ENCODE measurements at places on chromosomes 11 and 22. TPM values are rescaled to one million over a fixed set of nuclear protein-coding genes. Genes with fewer than 3 reads are reported as not detected.

The BET1L gene
- total RNA-seq: 45.5 TPM

The LMO2 gene
- total RNA-seq: 2.7 TPM

The APLNR gene
- 0.37 TPM for total RNA-seq

The PKDREJ gene
- not detected for total RNA-seq

The CLDN5 gene
- 7.4 TPM for total RNA-seq

The CAPN5 gene
- 45.0 TPM for total RNA-seq

The RCOR2 gene
- total RNA-seq: 286 TPM

The CPT1A gene
- total RNA-seq: 4.1 TPM

GRCh38 chr11:102981324-102981910, 25.9 kb upstream of the MMP13 start:
- H3K4me3 ChIP-seq: no peak overlapping the region
- H3K4me1 ChIP-seq: no peaks in the 10 kb centered on the region
- no peak for DNase-seq
- H3K27ac ChIP-seq: no peak overlapping the region
- H3K36me3 ChIP-seq: no peaks in the 10 kb centered on the region
- peaks cover 3% of the 10 kb centered on the region for H3K27me3 ChIP-seq

GRCh38 chr22:29298641-29299040, 7.8 kb upstream of the GAS2L1 start:
- H3K27ac ChIP-seq: peak overlapping the region; percentile 28
- H3K4me3 ChIP-seq: no peak overlapping the region
- no peak for DNase-seq
- H3K36me3 ChIP-seq: no peaks in the 10 kb centered on the region

DNA sequence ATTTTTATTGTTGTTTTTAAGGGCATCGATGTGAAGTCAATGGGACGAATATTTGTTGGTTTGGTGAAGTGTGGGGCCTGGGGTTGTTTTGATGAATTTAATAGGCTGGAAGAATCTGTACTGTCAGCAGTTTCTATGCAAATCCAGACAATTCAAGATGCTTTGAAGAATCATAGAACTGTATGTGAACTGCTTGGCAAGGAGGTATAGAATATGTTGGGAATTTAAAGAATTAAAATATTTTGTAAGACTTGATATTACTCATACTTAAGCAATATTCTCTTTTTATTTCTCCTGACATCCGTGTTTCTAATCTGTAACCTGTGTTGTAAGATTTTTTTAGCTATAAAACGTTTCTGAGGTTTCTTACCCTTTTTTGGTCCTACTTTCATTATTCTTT, 61.6 kb downstream of the DYNC2H1 start:
- H3K27me3 ChIP-seq: no peaks in the 10 kb centered on the region
- DNase-seq: no peak
- H3K27ac ChIP-seq: no peak overlapping the region
- no peaks in the 10 kb centered on the region for H3K36me3 ChIP-seq
- H3K4me1 ChIP-seq: no peaks in the 10 kb centered on the region

GRCh38 chr11:66317723-66318599, 1.1 kb upstream of the CD248 start:
- peak overlapping the region; percentile 74 for H3K4me3 ChIP-seq
- H3K4me1 ChIP-seq: peaks cover 40% of the 10 kb centered on the region
- peaks cover 19% of the 10 kb centered on the region for H3K27me3 ChIP-seq
- peak overlapping the region; percentile 96 for H3K27ac ChIP-seq
- H3K36me3 ChIP-seq: no peaks in the 10 kb centered on the region
- DNase-seq: peak; percentile 71

- no peaks in the 10 kb centered on the region for H3K36me3 ChIP-seq
- peaks cover 7% of the 10 kb centered on the region for H3K27me3 ChIP-seq
- H3K4me1 ChIP-seq: peaks cover 1% of the 10 kb centered on the region
- peak; percentile 12 for DNase-seq
- no peak overlapping the region for H3K4me3 ChIP-seq
These were observed 23.7 kb downstream of the SLC37A2 start for GRCh38 chr11:125086633-125087296.

GRCh38 chr11:134261626-134262488, 8.5 kb downstream of the ACAD8 start:
- H3K27ac ChIP-seq: no peak overlapping the region
- no peaks in the 10 kb centered on the region for H3K4me1 ChIP-seq
- no peak overlapping the region for H3K4me3 ChIP-seq
- H3K36me3 ChIP-seq: no peaks in the 10 kb centered on the region
- no peaks in the 10 kb centered on the region for H3K27me3 ChIP-seq

DNA sequence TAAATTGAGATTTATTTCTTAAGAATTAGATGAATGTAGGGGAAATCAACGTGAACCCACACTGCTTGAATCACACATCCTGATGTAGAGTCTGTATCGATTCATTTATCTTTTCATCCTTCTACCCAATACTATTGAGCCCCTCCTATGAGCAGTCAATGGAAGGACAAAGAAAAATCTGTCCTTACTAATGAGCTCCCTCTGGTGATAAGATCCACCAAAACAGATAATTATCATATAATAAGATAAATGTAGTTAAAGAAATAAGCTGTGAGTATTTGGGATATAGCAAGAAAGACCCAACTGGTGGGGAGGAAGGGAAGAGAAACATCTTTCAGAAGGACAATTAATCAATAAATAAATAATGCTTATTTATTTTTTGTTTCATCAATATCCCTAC, 385.1 kb upstream of the CCDC90B start:
- H3K36me3 ChIP-seq: no peaks in the 10 kb centered on the region
- H3K27ac ChIP-seq: no peak overlapping the region
- DNase-seq: no peak
- no peaks in the 10 kb centered on the region for H3K4me1 ChIP-seq

- peaks cover 6% of the 10 kb centered on the region for H3K4me1 ChIP-seq
- H3K4me3 ChIP-seq: no peak overlapping the region
- no peak overlapping the region for H3K27ac ChIP-seq
- no peaks in the 10 kb centered on the region for H3K36me3 ChIP-seq
These were observed 2.6 kb downstream of the TBC1D10A start for GRCh38 chr22:30324014-30324730.

DNA sequence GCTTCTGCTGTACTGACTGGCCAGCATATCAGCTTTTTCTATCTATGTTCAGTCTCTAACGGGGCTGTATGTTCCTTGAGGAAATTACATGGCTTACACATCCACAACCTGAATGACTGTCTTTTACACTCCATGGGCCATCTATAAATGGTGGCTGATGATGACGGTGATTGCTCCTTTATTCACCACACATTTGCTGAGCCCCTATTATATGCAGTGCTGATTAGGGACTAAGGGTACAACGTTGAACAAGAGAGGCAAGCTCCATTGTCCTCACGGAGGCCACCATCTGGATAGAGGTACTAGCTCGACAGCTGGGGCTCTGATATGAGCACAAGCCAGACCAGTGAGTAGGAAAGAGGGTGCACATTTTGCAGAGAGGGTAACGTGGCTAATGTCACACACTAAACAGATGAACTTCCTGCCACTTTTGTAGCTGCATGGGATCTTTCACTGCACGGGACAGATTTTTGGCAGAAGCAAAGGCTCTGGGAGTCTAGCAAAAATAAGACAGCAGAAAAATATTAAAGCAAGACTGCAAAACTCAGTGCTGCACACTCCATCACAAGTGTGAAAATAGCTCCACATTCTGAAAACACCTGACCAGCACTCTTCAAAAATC, 30.6 kb downstream of the DRD2 start:
- H3K36me3 ChIP-seq: no peaks in the 10 kb centered on the region
- H3K27ac ChIP-seq: peak overlapping the region; percentile 81
- H3K27me3 ChIP-seq: peaks cover 12% of the 10 kb centered on the region
- H3K4me1 ChIP-seq: peaks cover 81% of the 10 kb centered on the region
- no peak for DNase-seq
- H3K4me3 ChIP-seq: peak overlapping the region; percentile 22

DNA sequence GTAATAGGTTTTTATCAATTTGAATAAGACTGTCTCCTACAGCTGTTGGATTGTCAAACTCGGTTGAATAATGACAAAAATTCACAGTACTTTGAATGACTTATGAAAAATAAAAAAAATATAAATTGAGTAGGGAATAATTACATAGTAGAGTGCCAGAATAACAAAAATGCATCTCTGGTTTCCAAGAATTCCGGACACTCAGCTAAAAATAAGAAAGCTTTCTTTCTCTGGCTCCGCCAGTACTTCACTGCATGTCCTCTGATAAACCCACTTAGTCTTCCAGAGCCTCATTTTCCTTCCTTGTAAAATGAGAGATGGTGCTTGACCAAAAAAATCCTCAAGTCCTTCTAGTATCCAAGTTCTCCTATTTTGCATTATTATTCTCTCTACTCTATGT, 374.6 kb upstream of the LUZP2 start:
- no peaks in the 10 kb centered on the region for H3K36me3 ChIP-seq
- no peak overlapping the region for H3K4me3 ChIP-seq
- H3K27me3 ChIP-seq: peaks cover 2% of the 10 kb centered on the region
- no peak for DNase-seq

DNA sequence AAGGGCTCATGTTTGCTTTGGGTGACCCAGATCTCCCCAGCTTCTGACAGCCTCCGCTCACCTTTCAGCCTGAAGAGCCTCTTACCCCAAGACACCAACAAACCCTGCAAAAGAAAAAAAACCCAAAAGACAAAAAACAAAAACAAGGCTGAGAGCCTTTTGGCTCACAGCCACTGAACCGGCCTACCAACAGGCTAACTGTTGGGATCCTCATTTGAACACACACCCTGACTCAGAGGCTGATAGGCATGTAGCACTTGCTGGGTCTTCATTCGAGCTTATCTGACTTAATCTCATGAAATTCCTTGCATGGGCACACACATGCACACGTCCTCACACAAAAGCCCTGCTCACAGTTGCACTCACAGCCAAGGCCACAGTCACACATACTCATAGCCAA, 22.9 kb upstream of the TSKU start:
- H3K36me3 ChIP-seq: peaks cover 2% of the 10 kb centered on the region
- peaks cover 5% of the 10 kb centered on the region for H3K27me3 ChIP-seq
- no peak overlapping the region for H3K4me3 ChIP-seq
- DNase-seq: no peak
- H3K4me1 ChIP-seq: peaks cover 3% of the 10 kb centered on the region

- peaks cover 3% of the 10 kb centered on the region for H3K4me1 ChIP-seq
- no peaks in the 10 kb centered on the region for H3K36me3 ChIP-seq
- peak overlapping the region; percentile 11 for H3K4me3 ChIP-seq
- no peaks in the 10 kb centered on the region for H3K27me3 ChIP-seq
- no peak overlapping the region for H3K27ac ChIP-seq
These were observed 1.6 kb upstream of the CTR9 start for GRCh38 chr11:10749476-10749875.

- H3K27ac ChIP-seq: peak overlapping the region; percentile 44
- peaks cover 7% of the 10 kb centered on the region for H3K36me3 ChIP-seq
- peaks cover 4% of the 10 kb centered on the region for H3K27me3 ChIP-seq
- no peak overlapping the region for H3K4me3 ChIP-seq
- H3K4me1 ChIP-seq: peaks cover 7% of the 10 kb centered on the region
These were observed 356.9 kb downstream of the LARGE1 start for GRCh38 chr22:33563220-33563964.

DNA sequence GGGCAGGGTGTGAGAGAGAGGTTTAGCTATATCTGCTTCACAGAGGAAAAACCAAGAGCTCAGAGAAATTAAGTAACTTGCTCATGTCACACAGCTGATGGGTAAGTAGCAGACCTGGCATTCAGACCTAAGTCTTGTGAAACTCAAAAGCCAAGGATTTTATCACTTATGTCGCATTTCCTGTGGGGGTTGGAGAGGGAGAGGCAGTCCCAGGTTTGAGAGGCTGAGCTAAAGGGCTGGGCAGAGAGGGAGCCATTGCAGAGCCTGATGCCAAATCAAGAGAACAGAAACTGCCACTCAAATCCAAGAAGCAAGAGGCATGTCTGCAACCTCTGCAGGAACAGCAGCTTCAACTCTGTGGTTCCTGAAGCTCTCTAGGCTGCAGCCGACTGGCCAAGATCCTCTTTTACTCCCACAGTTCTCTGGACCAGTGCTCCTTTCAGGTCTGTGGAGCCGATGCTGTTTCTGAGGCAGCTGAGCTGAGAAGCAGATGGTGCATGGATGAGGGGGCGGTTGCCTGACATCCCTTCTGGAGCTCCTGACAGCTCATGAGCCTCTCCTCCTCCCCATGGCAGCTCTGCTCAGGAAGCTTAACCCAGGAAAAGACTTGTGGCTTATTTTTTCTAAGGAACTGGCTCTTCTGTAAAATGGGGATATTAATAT, 47.6 kb upstream of the NAV2 start:
- H3K4me1 ChIP-seq: peaks cover 24% of the 10 kb centered on the region
- peaks cover 4% of the 10 kb centered on the region for H3K27me3 ChIP-seq

GRCh38 chr11:113274713-113275582, 39.4 kb upstream of the TTC12 start:
- peaks cover 26% of the 10 kb centered on the region for H3K4me1 ChIP-seq
- H3K36me3 ChIP-seq: peaks cover 17% of the 10 kb centered on the region

DNA sequence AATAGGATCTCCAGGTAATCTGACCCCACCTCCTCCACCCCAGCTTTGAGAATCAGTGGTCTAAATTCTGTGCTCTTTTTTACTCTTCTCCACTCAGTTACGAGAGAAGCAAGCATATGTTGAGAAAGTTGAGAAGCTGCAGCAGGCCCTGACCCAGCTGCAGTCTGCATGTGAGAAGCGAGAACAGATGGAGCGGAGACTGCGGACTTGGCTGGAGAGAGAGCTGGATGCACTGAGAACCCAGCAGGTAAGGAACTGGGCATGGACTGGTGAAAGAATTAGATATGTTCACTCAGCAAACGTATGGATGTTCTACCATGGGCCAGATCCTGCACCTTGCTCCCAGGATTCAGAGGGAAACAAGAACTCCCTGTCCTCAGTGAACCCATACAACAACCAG, 85.7 kb downstream of the AMOTL1 start:
- no peak overlapping the region for H3K27ac ChIP-seq
- DNase-seq: no peak
- no peak overlapping the region for H3K4me3 ChIP-seq
- no peaks in the 10 kb centered on the region for H3K27me3 ChIP-seq
- peaks cover 17% of the 10 kb centered on the region for H3K36me3 ChIP-seq
- H3K4me1 ChIP-seq: no peaks in the 10 kb centered on the region

DNA sequence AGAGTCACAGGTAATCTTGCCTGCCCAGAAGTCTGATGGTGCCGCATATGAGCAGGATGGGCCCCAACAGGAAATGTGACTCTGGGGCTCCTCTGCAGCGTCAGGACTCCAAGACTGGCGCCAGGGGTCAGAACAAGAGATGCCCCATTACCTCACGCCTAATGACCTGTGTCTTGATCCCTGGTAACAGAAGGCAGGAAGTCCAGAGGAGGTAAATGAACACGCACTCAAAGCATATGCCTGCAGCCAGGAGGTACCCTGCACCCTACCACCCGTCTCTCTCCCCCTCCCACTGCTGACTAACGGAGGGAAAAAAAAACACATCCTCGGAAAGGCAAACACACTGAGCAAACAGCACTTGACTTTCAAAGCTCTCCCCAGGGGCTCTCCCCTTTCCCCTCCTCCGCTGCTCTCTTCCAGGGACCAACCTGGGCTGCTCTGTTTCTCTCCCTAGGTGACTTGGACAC, 37.3 kb downstream of the ABCC8 start:
- no peak for DNase-seq
- H3K27ac ChIP-seq: no peak overlapping the region
- peaks cover 6% of the 10 kb centered on the region for H3K27me3 ChIP-seq
- H3K36me3 ChIP-seq: peaks cover 6% of the 10 kb centered on the region
- H3K4me3 ChIP-seq: no peak overlapping the region

- no peak overlapping the region for H3K27ac ChIP-seq
- no peak overlapping the region for H3K4me3 ChIP-seq
- H3K27me3 ChIP-seq: no peaks in the 10 kb centered on the region
- no peaks in the 10 kb centered on the region for H3K4me1 ChIP-seq
- H3K36me3 ChIP-seq: no peaks in the 10 kb centered on the region
These were observed 108.4 kb upstream of the GRAMD1B start for GRCh38 chr11:123321636-123322035.

Measured in glutamatergic neuron (in vitro differentiated cells).